ENCODE measurements at places on chromosomes 6 and 20. TPM values are rescaled to one million over a fixed set of nuclear protein-coding genes. Genes with fewer than 3 reads are reported as not detected.

DNA sequence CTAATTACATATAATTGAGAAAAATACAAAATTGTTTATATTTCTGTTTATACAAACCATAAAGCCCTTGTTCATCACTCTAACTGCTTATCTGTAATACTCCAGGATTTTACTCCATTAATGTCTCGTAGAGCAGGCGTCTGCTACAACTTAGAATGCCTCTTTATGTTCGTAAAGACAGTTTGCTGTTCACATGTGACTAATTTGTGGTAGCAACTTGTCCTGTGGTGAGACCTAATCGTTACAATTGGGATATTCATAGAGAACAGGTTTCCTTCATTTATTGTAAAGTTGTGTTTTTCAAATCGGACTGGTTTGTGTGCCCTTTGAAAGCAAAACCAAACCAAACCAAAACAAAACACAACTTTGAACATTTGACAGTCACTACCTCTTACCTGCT, 149.7 kb downstream of the ASCC3 start:
- no peak for DNase-seq

DNA sequence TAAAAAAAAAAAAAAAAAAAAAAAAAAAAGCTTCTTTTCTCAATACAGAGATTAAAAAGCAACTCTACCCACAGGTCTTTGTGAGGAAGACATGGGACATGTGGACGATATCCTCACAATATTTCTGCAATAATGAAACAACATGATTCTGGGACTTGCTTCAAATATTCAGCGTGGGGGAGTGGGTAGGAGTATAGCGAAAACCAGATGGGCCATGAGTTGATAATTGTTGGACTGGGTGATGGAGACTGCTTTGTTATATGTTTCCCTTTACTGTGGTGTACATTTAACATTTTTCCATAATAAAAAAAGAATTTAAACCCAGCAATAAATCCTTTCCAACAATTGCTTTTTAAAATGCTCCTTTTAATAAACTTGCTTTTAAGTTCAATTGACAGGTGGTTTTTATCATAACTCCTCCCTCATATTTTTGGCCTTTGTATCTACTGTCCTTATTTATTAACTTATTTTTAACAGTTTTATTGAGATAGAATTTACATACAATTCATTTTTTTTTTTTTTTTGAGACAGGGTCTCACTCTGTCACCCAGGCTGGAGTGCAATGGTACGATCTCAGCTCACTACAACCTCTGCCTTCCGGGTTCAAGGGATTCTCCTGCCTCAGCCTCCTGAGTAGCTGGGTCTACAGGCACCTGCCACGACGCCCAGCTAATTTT, 40.4 kb upstream of the ARFGEF2 start:
- no peak for DNase-seq

DNA sequence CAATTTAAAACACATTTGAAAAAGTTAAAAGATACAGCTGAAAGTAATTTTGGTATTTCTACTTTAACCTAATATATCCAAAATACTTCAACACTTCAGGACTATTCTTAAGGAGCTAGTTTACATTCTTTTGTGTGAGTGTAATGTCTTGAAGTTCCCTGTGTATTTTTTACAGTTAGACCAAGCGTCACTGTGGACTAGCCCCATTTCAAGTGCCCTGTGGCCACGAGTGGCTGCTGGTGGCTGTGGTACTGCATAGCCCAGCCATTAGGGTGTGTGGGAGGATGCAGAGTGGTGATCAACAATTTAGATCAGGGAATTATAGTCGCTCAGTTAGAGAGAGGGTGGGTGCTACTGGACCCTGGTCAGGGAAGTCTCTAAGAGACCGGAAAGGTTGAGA, 869 bp upstream of the CST5 start:
- DNase-seq, result no peak

DNA sequence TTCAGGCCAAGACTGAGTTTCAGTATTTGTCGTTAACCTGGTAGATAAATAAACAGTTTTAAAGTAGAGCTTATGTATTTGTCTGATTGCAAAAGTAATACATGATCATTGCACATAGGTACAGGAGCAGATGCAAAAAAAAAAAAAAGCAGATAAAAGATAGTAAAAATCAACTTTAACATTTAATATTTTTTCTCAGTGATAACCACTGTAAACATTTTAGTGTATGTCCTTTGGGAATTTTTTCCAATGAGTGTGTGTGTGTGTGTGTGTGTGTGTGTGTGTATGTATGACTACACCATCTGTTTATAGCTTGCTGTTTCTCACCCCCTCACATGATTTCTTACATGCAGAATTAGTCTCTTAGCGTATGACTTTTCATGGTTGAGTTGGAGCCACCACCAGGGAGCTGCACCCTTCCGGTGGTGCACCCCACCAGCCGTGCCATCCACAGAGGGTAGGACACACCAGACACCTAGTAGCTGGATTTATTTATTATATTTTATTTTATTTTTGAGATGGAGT, 26.3 kb downstream of the WRNIP1 start:
- no peak for DNase-seq

The SMOC2 gene
- total RNA-seq, result 0.20 TPM

All from endodermal cell (in vitro differentiated cells).